ENCODE measurements at places on chromosomes 2 and 18.

DNA sequence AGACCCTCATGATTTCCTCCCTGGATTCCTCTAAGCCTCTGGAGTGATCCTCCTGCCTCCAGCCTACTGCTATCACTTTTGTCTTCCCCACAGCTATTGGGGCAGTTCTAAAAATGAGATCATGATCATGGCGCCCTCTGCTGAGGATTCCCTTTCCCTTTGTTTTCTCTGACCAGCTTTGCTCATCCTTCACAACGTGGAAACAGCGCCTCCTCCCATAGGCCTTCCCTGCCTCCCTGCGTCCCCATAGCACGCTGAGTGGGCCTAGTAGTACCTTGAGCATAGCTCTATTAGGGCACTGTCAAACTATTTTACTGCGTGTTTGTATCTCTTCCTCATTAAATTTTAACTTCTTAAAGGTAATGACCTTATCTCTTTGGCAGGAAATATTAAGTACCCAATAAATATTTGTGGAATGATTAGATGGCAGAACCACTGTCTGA, 207.0 kb upstream of the FANCL start:
- peak; percentile 22 for DNase-seq

GRCh38 chr2:235366390-235366789, 127.5 kb upstream of the AGAP1 start:
- no peak for DNase-seq

DNA sequence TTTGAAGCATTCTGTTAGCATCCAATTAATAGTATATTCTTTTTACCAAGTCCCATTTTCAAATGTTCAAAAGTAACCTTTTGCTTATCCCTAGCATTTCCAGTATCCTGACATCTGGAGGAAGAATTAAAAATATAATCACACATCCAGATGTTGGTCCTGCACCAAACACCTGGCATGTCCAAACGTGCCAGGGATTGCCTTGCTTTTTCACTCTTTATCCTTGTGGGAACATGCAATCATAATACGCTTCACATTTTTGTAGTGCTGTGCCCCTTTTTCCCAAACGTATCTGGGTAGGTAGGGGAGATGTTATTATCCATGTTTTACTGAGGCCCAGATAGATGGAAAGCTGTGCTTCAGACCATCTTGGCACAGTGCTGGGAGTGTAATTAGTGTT, 133.0 kb downstream of the TPGS2 start:
- no peak for DNase-seq

- DNase-seq: no peak
Observed at GRCh38 chr2:183269956-183270355, 145.7 kb downstream of the NUP35 start.

- peak; percentile 43 for DNase-seq
Observed at GRCh38 chr18:61322265-61322873, 10.9 kb upstream of the CDH20 start.

DNA sequence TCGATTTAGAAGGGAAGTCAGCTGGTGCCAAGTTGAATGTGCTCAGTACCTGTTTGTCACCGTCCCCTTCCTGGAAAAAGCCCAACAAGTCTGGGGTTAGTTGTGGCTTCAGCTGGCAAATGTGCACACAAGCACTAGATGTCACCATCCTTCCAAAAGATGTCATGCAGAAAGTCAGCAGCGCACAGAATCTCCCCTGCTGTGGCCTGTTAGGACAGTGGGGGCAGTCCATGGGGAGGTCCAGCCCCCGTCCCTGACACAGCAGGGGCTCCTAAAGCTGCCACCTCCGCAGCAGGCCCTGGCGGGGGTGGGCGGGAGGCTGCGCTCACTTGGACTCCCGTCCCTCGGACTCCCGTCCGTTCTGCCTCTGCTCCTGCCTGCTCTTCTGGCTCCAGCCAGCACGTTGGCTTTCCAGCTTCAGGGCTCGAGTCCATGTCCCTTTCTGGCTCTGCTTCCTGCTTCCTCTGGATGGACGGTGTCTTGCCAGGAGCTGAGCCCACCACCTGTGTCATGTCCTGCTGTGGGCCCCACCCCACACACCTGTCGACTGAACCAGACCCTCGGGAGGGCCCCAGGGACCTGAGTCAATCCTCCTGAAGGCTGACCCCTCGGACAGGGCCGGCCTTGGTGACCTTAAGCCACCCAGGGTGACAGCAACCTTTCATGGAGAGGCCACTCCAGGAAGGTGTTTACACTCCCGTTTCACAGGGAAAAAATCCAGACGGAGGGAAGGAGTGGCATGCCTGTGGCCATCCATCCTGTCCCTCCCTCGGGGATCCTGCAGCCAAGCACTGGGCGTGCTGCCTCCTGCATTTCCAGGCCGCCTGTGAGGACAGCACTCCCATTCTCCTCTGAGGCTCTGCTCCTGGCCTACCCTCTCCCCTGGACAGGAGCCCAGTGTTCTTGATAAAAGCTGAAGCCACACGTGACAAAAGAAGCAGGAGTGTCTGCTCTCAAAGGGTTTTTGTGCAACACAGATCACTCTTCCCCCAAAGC, 8.5 kb downstream of the RAB17 start:
- DNase-seq: peak; percentile 70

DNA sequence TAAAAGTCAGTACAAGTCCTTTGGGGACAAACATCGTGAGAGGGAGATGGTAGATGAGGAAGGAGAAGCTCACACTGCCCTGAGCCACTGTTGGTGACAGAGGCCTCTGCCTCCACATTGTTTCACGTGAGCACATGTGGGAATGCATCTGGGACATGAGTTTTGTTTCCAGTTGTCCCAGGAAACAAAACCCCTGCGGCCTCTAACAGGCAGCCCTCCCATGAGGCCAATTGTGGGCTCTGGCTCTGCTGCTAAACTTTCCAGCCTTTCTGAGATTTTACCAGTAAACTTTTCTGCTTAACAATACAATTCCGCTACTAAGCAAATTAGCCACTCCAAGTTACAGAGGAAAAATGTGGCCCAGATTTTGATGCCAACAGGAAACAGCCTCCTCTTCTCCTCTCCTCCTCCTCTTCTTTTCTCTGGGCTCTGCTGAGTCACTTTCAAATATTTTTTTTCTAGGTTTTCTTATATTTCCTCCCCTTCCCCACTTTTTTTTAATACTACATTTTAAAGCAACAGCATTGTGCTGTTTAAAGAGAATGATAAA, 23.4 kb upstream of the LRRC30 start:
- no peak for DNase-seq

DNA sequence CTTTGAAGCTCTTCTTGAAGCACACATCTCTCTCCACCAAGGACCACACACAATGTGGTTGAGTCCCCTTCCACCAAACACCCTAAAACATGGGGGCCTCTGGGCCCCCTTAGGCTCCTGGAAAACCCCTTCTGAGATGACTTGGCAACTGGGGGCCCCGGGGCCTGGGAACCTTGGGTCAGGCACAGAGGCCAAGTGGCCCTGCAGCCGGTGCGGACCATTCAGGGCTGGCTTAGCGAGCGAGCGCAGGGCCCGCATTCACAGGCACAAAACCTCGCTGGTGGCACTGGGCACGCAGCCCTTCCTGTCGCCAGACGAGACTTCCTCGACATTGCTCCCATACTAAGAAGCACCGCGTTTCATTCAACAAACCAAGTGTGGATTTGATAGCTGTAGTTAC, 111.2 kb upstream of the ID2 start:
- no peak for DNase-seq

DNA sequence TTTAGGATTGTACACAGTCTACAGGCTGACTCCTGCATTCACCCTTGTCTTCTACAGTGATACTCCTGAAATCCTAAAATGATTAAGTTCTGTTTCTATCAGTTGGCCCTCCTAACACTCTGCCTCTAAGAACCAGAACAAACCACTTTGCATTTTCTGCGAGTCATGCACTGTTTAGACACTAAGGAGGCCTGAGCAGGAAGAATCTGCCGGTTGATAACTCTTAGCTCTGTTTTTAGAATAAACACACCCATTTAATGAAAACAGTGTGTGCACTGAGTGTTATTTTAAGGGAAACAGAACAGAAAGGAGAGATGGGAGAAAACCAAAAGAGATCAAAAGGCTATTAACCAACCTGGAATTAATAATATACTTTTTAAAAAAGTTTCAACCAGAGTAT, 22.9 kb upstream of the SSB start:
- no peak for DNase-seq

DNA sequence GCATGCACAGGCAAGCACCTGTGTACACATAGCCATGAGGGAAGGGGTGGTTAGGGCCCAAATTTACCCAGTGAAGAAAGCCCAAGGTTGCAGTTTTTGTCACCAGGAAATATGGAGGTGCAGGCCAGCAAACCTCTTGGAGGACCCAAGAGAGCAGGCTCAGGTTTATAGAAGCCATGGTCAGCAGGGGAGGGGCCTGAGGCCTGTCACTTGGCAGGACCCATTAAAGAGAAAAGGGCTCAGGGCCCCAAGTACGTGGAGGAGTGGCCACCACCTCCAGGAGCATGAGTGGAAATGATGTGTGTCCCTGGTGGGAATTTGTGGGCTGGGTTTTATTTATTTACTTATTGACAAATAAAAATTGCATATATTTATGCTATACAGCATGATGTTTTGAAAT, 192.9 kb downstream of the HAUS1 start:
- DNase-seq: no peak

- DNase-seq: peak; percentile 73
Observed at GRCh38 chr2:74440378-74441169, 1.2 kb downstream of the RTKN start.

DNA sequence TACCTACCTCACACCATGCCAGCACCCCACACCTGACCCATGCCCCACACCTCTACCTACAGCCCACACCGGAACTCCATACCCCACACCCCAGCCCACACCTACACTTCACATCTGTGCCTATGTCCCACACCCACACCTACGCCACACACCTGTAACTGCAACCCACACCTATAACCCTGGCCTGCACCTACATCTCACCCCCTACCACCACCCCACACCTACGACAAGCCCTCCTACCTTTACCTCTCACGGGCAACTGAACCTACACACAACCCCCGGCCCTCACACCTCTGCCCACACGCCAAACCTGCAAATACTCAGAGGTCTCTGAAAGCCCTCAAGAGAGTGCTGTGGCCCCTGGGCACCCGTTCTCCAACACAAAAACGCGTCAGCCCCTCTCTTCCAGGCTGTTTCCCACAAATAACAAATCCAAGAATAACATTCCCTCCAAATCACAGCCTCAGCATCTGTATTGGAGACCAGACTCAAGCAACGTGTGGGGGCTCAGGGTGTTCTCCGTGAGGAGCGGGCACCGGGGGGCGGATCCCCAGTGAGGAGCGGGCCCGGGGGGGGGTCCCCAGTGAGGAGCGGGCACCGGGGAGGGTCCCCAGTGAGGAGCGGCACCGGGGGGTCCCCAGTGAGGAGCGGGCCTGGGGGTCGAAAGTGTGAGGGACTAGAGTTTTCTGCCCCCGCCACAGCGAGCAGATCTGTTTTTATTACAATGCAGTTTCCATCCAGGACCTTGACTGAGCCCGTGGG, 33.4 kb downstream of the SLC66A2 start:
- no peak for DNase-seq

DNA sequence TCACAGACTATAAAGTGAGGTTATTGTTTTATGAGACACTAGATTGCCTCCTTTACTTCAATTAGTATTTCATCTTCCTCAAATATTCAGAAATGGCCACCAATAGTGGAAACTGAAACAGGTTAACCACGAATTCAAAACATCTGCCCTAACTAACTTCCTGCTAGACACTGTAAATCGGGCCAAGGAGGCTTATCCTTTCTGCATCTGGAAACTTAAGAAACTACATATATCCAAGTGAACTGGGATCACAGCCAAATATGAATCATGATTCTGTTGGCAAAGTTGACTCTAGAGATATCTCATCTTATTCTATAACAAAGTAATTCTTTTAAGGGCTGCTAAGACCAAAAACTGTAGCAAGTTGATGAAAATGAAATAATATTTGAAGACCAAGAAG, 136.6 kb upstream of the ZC3H15 start:
- DNase-seq: no peak

GRCh38 chr2:207925601-207926000, 99.7 kb downstream of the PLEKHM3 start:
- DNase-seq: no peak

- no peak for DNase-seq
Observed at GRCh38 chr2:51291762-51292551, 260.0 kb upstream of the NRXN1 start.

GRCh38 chr2:43314299-43314927, 88.0 kb upstream of the ZFP36L2 start:
- DNase-seq: no peak

DNA sequence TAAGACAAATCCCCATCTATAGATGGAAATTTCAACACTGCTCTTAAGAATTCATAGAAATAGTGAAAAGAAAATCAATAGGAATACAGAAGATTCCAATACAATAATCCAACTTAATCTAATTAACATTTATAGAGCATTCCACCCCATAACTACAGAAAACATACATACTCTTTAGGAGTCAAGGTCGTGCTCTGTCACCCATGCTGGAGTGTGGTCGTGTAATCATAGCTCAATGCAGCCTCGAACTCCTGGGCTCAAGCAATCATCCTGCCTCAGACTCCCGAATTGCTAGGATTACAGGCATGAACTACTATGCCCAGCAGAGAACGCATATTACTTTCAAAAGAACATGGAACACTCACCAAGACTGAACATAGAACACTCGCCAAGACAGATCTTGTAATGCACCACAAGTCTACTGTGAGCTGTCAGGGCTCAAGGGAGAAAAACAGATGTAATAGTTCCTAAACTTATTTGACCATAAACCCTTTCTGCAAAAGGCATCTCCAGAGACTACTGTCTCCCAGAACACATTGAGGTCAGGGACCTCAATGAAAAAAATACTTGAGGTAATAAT, 14.1 kb downstream of the MEMO1 start:
- no peak for DNase-seq

GRCh38 chr2:27681841-27682240, 18.2 kb downstream of the SLC4A1AP start:
- no peak for DNase-seq

GRCh38 chr2:127694986-127695385, 6.3 kb upstream of the SFT2D3 start:
- no peak for DNase-seq

DNA sequence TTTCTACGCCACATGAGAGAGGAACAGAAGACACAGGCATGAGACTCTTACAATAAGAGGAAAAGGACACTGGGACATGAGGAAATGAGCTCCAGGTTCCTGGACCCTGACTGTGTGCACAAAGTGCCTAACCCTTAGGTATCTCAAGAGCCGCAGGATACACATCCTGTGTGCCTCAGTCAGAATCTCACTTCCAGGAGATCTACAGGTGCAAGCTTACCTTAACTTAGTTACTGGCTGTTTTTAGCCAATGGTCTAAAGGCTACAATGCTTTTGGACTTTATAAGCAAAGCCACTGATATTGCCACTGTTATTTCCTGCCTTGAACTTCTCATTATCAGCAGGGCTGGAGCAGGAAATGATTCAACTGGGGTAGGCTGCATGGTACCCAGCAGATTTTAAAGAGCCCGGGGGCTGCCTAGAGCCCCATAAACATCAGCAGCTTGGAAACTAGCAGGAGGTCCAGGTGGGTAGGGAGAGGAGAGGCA, 254.4 kb downstream of the ZNF521 start:
- DNase-seq: no peak

- DNase-seq: no peak
Observed at GRCh38 chr18:5756823-5757222, 138.5 kb downstream of the TMEM200C start.
